Activated CD4-positive, alpha-beta T cell treated with anti-CD3 and anti-CD28 coated beads for 36 hours (primary cell): ENCODE measurements at places on chromosomes 12 and 14. TPM values are rescaled to one million over a fixed set of nuclear protein-coding genes. Genes with fewer than 3 reads are reported as not detected.

DNAI7 gene
- not detected for total RNA-seq

NTF3 gene
- total RNA-seq = not detected

FAM181A gene
- total RNA-seq = not detected

NANOG gene
- total RNA-seq = not detected

HOXC12 gene
- total RNA-seq = not detected

AP4S1 gene
- total RNA-seq = 5.9 TPM

RPGRIP1 gene
- total RNA-seq = 0.14 TPM

MYF6 gene
- not detected for total RNA-seq

GLI1 gene
- 0.40 TPM for total RNA-seq

NGB gene
- total RNA-seq = not detected

CKB gene
- 3.4 TPM for total RNA-seq

SMOC1 gene
- total RNA-seq = not detected

GARIN6 gene
- total RNA-seq = not detected
